ENCODE measurements at places on chromosomes 12 and 14.

- DNase-seq, result no peak
Measured at GRCh38 chr12:62331306-62331705, 71.1 kb downstream of the USP15 start.

- no peak for DNase-seq
Measured at GRCh38 chr12:132329720-132330548, 545 bp upstream of the GALNT9 start.

- DNase-seq, result no peak
Measured at GRCh38 chr12:120771097-120771496, 45.5 kb downstream of the ACADS start.

DNA sequence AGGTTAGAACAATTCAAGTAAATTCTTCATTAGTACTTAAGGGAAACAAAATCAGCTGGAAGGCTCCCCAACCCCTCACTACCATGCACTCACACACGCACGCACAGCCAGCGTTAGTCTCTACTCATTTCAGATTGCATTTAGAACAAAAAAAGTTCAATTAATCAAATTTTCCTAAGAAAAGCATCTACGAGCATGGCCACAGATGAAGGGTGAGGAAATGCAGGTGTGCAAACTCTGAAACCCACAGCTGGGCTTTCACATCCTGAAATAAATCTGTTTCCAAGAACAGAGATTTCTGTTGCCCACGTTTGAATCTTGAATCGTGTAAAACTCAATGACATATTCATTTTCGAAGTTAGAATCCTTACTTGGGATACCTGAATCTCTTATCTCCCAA is 62.6 kb downstream of the SEL1L start:
- DNase-seq, result no peak

GRCh38 chr12:80118565-80119324 is 19.4 kb downstream of the OTOGL start:
- no peak for DNase-seq

- DNase-seq, result no peak
Measured at GRCh38 chr12:25718081-25718731, 165.1 kb upstream of the LMNTD1 start.

- DNase-seq, result no peak
Measured at GRCh38 chr14:62734831-62735230, 310.4 kb downstream of the KCNH5 start.

- no peak for DNase-seq
Measured at GRCh38 chr12:68761442-68761812, 15.5 kb downstream of the SLC35E3 start.

- DNase-seq, result no peak
Measured at GRCh38 chr14:34502545-34503225, 36.8 kb downstream of the EAPP start.

DNA sequence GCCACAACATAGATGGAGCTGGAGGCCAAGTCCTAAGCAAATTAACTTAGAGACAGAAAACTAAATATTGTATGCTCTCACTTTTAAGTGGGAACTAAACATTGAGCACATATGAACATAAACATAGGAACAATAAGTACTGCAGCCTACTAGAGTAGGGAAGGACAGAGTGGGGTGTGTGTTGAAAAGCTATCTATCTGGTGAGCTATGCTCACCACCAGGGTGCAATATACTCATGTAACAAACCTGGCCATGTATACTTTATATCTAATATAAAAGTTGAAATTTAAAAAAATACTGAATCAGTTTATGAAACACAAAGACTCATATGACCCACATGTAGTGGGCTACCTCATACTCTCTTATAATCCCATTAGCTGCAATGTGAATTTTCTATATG is 1305.0 kb downstream of the LRFN5 start:
- DNase-seq, result no peak

GRCh38 chr12:57716305-57716704 is 22.2 kb downstream of the AGAP2 start:
- DNase-seq, result no peak

DNA sequence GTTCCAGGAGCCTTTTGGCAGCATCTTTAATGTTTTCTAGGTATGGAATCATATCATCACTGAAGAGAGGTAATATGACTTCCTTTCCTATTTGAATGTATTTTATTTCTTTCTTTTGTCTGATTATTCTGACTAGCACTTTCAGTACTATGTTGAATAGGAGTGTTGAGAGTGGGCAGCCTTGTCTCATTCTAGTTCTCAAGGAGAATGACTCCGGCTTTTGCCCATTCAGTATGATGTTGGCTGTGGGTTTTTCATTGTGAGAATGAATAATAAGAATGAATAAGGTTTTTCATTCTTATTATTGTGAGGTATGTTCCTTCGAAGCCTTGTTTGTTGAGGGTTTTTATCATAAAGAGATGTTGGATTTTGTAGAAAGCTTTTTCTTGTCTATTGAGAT is 98.9 kb downstream of the GPHN start:
- no peak for DNase-seq

- DNase-seq, result no peak
Measured at GRCh38 chr14:75081660-75082229, 12.3 kb downstream of the ZC2HC1C start.

- DNase-seq, result no peak
Measured at GRCh38 chr14:55800156-55800785, 220.3 kb downstream of the KTN1 start.

DNA sequence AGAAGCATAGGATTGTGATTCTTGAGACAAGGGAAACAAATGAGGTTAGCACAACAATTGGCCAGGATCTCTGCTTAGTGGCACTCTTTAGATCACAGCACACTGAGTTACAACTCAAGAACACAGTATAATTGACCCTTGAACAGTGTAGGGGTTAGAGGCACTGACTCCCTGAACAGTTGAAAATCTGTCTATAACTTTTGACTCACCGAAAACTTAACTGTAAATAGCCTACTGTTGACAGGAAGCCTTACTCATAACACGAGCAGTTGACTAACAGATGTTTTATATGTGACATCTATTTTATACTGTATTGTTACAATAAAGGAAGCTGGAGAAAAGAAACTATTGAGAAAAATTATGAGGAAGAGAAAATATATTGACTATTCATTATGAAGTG is 296.1 kb downstream of the RERGL start:
- no peak for DNase-seq

DNA sequence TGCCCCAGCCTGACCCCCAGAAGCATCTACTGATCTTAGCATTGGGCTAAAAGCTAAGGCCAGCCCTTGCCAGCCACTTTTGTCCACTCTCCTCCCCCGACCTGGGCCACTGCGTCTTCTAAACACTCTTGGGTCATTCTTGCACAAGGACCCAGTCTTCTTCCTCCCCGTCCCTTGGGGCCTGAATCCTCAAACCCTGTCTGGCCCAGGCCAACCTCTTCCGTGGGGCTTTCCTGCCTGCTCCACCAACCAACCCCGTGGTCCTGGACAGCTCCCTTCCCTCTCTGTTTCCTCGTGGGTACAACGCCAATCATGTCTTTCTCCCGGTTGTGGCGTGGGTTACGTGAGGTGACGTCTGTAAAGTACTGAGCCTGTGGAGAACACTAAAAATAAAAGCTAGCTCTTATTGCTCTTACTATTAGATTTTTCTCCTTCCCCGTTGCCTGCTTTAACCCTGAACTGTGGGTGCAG is 21.5 kb downstream of the FAM222A start:
- DNase-seq, result no peak

- no peak for DNase-seq
Measured at GRCh38 chr12:122282061-122282460, 15.8 kb upstream of the VPS33A start.

DNA sequence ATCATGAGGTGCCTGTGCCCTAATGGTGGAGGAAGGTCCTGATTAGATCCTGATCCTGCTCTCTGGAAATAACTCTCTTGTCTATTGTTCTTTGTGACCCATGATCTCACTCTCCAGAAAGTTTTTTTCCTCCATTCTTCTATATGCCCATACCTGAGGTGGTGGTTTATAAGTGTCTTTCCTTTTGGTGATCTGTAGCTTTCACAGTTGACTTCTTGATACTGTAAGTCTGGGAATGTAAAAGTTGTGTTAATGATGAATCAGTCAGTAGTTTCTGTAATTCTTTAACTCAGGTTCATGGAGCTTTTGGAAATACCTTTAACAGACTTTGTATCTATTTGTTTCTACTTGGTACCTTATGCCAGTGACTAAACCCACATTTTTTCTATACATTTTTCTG is 444.0 kb upstream of the FLRT2 start:
- no peak for DNase-seq

DNA sequence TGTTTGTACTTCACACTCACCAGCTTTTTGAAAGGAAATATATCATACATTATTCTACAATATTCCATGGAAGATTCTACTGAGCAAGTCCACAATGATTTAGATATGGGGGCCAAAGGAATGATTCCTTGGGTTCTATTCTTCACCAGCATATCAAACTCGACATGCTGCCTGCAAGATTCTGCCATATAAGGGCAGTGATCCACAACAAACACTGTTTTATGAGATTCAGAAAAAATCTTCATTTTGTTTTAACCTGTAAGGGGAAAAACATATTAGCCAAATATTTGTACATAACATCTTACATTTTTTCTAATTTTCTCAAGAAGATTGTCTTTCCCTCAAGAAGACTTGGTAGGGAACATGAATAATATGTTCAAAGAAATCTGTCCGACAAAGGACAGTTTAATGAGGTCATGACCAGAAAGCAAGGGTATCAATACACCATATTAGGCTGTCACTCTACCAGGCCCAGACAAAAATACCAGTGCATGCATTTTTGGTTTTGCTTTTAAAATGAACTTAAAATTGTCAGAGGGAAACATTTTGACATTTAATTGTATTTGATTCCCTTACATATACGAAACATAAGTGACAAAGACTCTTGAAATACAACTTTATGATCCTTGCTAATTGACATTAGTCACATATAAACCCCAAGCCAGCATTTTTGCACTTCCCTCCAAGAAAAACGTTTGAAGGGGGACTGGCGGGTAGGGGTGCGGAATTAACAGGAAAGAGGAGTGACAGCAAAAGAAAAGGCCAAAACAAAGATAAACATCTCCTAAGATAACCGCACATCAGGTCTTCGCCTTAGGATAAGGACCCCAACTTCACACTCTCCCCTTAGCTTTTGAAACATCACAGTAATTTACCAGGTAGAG is 980 bp downstream of the INTS13 start:
- no peak for DNase-seq

GRCh38 chr12:98297538-98297937 is 217.9 kb upstream of the TMPO start:
- no peak for DNase-seq

DNA sequence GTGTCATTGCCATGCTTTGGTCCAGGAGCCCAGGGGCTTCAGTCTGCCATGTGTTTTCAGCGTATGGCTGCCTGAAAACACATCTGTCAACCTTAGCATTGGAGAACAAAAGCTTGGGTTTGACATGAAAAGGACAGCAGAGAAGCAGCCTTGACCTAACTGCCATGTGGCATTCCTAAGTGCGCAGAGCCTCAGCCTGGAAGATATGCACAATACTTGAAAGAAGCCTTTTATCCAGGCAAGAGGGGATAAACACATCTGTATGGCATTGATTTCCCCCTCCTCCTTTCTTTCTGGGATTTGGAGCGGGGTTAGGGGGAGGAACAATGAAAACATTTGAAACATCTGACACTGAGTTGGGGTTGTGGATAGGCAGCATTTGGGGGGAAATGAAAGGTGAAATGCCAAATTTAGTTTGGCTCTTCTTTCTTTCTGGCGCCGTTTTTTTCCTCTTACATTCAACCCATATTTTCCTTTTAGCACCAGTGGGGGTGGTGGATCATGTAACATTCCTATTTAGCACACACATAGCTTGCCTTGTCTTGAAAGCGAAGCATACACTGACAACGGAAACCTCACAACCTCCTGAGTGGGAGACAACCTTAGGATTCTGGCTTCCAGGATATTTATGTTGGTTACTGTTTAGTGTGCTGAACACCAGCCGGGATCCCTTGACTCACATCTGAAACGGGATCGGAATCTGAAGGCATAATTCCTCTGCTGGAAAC is 177.0 kb downstream of the C12orf75 start:
- no peak for DNase-seq

DNA sequence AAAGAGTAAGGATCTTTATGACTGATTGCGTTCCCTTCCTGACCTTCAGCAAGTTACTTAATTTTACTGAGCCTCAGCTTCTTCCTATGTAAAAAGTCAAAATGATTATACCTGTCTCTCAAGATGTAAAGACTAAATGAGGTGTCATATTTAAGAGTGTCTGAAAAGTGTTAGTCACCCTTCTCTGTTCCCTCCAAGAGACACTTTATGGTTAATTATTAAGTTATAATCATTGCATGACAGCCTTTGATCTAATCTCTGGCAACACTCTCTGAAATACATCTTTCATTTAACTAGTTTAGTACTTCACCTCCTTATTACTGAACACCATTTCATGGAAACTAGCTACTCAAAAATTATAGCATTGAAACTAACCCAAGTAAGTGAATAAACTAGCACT is 54.8 kb downstream of the BMAL2 start:
- no peak for DNase-seq

- no peak for DNase-seq
Measured at GRCh38 chr14:61569812-61570548, 125.3 kb upstream of the HIF1A start.

DNA sequence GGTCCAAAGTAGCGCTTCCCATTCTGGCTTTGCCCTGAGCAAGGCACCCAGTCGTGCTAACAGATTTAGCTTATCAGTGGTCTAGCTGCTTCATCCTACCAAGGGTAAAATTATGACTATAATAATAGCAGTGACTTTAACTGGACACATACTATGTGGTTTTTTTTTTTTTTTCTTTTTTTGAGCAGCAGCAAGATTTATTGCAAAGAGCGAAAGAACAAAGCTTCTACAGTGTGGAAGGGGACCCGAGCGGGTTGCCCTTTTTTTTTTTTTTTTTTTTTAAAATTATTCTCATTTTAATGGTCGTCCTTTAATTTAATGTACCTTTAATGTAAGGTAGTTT is 505 bp downstream of the HELB start:
- no peak for DNase-seq

GRCh38 chr12:94145191-94145983 is 3.0 kb upstream of the PLXNC1 start:
- DNase-seq, result peak; percentile 68

DNA sequence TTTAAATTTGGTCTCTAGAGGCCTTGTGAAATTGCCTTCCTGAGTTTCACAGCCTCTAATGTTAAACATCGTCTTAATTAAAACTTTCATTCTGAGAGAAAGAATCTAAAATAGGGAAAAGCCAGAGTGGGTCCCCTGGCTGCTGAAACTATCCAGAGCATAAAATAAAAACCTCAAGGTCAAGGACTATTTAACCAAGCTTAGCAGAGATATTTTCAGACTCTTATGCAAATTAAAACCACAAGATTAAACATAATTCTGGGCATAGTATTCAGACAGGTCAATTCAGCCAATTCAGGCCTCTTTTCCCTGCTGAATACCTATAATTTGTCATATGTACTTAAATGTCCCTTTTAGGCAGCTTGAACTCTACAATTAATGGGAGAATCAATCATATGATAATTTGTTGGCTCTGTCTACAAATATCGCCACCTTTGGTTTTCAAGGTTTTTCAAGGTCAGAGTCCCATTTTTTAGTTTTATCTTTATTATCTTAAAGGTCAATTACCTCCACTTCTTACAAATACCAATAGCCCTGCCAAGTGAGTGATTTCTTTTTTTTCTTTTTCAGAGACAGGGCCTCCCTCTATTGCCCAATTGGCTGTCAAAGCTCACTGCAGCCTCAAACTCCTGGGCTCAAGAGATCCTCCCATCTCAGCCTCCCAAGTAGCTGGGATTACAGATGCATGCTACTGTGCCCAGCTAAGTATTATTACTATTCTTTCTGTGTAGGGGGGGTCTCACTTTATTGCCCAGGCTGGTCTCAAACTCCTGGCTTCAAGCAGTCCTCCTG is 257.1 kb downstream of the PHLDA1 start:
- no peak for DNase-seq

GRCh38 chr12:122850695-122851350 is 15.6 kb downstream of the HIP1R start:
- DNase-seq, result no peak

GRCh38 chr12:93638954-93639353 is 38.2 kb upstream of the CRADD start:
- no peak for DNase-seq

Data from Ammon's horn (tissue), 1 donor.